Diencephalon (tissue), 1 donor: ENCODE measurements at places on chromosomes 7 and 10. TPM values are rescaled to one million over a fixed set of nuclear protein-coding genes. Genes with fewer than 3 reads are reported as not detected.

Gene SFRP4
- 3.2 TPM for total RNA-seq

Gene INMT
- total RNA-seq, result 0.23 TPM

Gene CLIP2
- total RNA-seq, result 115 TPM

Gene TAS2R4
- total RNA-seq, result 4.4 TPM

Gene MMS19
- total RNA-seq, result 59.7 TPM

Gene ANLN
- total RNA-seq, result 8.3 TPM

Gene YKT6
- 74.3 TPM for total RNA-seq

Gene VENTX
- 0.23 TPM for total RNA-seq

Gene NUTM2E
- 0.46 TPM for total RNA-seq
